ENCODE measurements at places on chromosomes 1 and 21. TPM values are rescaled to one million over a fixed set of nuclear protein-coding genes. Genes with fewer than 3 reads are reported as not detected.

Gene S100A5
- 1.3 TPM for polyA plus RNA-seq

Gene GPR52
- polyA plus RNA-seq, result not detected

Gene EXTL1
- polyA plus RNA-seq, result 2.0 TPM

Gene CLCA2
- not detected for polyA plus RNA-seq

Gene SPATA21
- not detected for polyA plus RNA-seq

Measured in left renal cortex interstitium (tissue), 4 donors.